ENCODE measurements at places on chromosomes 13 and 19.

DNA sequence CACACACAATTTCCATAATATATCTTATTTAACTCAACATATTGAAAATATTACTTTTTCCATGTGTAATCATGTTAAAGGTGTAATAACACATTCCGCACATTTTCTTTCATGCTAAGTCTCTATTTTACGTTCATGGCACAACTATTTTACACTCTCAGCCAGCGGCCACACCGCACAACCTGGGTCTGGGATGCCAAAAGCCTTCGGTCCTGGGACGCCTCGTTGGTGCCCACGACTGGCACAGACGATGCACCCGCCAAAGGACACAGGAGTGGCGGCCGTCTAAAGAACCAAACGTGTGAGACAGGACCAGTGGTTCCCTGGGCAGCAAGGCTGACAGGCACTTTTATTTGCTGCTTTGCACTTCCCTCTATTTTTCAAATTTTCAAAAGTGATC, 10.0 kb upstream of the PROZ start:
- DNase-seq = peak; percentile 19

- DNase-seq = no peak
These were observed 13.9 kb upstream of the GNA15 start for GRCh38 chr19:3121821-3122511.

DNA sequence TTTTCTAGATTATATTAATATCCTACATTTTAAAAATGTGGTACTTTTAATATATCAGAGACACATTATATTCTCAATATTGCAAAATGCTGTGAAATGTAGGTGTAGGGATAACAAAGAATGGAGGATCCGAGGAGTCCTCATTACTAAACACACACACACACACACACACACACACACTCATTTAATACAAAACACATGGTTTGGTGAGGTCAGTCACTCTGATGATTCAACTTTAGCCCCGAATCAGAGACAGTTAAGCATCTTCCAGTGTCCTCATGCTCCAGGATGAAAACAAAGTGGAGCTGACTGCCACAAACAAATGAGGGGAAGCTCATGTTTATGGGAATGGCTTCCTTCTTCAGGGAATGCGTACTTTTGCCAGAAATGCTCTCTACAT, 147.5 kb downstream of the CYSLTR2 start:
- no peak for DNase-seq

GRCh38 chr19:18468517-18468916, 30.6 kb upstream of the ISYNA1 start:
- no peak for DNase-seq

GRCh38 chr13:87128036-87128435, 543.1 kb upstream of the SLITRK5 start:
- no peak for DNase-seq

DNA sequence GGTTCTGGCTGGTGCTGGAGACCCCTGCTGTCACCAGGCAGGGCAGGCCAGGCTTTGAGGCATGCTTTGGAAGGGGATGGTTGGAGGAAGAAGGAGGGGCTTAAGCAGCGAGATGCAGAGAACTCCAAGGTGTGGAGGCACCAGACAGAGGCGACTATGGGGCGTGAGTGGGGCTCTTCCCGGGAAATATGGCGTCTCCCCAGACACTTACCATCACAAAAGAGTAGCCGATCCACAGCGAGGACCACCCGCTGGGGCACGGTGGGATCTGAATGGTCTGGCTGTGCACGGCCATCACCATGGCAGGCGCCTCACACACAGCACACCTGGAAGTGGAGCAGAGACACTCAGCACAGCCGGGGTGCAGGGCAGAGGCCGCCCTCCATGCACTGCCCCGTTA, 151.9 kb downstream of the COL4A1 start:
- no peak for DNase-seq

DNA sequence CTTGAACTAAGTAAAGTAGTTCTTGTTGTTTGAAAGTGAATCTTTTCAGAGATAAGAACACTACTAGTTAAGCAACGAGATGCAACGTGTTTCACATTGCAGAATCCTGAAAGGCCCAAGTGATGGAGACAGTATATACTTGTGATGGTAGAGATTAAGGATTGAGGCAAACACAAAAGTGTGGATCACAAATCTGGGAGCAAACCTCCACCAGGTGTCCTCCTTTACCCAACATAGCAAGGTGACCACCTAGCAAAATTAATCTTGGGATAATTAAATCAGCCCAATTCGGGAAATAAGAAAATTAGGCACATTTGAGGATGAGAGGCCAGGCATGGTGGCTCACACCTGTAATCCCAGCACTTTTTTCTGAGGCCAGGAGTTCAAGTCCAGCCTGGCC, 563.9 kb downstream of the DACH1 start:
- no peak for DNase-seq

GRCh38 chr13:21287331-21287907, 111.0 kb downstream of the MRPL57 start:
- no peak for DNase-seq

GRCh38 chr13:64778002-64778401, 2452.1 kb downstream of the PCDH9 start:
- DNase-seq = no peak

- no peak for DNase-seq
These were observed 24.3 kb downstream of the GPX4 start for GRCh38 chr19:1128106-1128505.

DNA sequence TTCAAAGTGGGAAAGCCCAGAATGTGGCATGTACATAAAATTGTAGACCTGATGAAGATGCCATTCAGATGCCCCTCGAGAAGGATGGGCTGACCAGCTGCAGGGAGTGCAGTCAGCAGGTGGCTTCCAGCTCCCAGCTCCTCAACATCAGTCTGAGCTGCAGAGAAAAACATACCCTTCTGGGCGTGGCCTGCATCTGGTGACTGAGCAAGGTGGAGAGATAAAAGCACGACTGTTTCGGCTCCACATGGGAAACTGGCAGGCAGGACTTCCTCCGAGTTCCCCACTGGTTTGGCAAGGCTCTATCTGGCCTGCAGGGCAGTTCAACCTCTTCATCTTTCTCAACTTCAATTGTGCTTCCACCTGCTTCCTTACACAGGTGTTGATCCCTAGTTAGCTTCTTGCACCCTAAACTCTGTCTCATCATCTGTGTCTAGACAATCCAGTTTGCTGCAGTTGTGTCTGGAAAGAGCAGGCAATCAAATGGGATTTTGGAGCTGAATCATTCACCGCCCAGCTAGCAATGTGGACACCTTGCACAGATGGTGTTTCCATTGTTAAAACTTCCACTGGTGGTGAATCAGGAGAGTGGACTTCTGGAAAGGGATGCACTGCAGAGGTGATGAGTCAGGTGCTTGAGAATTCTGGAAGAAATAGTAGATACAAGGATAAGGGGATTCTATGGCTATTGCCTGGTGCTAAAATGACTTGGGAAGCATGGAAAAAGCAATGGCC, 56.8 kb downstream of the POLR1D start:
- no peak for DNase-seq

DNA sequence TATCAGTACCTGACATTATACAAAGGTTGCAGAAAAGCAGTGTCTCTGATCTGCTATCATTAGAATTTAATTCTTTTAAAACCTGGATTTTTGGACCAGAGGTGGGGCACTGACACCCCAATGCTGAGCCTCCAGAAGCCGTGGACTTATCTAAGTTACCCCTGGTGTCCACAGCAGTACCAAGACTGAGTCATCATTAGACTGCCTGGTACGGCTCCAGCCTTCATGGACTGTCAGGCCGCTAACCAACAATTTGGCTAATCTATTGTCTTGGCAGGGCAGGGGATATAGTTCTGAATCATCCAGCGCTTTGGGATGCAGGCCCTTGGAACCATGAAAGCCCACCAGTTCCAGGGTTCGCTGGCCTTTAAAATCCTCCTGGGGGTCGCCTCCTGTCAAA, 78.3 kb downstream of the TSHZ3 start:
- no peak for DNase-seq

GRCh38 chr13:65966991-65967451, 1263.1 kb downstream of the PCDH9 start:
- no peak for DNase-seq

DNA sequence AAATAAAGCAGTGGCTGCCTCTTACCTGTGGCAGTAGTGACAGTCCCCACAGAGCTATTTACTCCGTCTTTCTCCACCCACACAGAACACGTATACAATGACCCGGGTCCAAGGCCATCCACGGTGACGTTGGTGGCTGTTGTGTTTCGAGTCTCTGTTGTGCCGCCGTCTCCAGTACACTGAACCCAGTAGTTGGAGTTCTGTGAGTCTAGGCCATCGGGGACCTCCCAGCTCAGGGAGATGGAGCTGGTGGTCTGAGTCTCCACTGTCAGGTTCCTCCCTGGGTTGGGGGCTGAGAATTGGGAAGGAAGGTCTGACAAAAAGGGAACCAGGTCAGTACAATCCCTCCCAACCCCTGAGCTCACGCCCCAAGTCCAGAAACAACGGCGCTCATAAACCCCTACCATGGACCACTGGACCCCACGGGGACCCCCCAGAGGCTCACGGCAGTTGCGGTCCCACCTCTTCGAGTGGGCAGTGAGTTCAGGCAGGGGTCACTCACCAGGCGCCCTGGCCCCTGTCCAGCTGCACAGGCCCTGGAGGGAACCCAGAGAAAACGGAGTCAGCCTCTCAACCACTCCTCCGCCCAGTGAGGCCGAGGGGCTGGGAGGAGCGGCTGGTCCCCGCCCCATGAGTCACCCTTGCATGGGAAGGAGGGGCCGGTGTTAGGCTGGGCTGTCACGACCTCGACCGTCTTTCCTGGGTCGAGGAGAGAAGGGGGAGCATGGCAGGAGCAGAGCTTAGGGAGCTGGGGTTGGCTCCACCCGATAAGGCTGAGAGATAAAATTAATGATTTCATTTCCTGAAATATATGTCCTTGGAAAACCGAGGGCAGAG, 2.4 kb downstream of the PTPRH start:
- peak; percentile 72 for DNase-seq

- no peak for DNase-seq
These were observed 15.6 kb upstream of the ZNF730 start for GRCh38 chr19:23101241-23101640.

DNA sequence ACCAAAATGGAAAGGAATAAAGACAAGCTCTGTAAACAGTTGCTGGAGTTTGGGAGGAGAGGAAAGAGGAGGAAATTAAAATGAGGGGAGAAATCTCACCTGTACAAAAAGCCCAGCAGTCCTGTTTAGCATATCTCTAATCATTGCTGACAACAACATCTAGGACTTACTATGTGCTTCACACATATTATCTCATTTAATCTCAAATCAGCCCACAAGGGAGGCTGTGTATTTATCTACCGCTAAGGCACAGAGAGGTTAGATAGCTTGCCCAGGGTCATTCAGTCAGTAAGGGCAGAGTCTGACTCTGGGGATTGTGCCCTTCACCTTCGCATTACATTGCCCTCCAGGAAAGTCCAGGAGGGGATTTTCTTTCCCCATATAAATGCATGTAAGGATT, 233.3 kb downstream of the DLEU7 start:
- DNase-seq = no peak

DNA sequence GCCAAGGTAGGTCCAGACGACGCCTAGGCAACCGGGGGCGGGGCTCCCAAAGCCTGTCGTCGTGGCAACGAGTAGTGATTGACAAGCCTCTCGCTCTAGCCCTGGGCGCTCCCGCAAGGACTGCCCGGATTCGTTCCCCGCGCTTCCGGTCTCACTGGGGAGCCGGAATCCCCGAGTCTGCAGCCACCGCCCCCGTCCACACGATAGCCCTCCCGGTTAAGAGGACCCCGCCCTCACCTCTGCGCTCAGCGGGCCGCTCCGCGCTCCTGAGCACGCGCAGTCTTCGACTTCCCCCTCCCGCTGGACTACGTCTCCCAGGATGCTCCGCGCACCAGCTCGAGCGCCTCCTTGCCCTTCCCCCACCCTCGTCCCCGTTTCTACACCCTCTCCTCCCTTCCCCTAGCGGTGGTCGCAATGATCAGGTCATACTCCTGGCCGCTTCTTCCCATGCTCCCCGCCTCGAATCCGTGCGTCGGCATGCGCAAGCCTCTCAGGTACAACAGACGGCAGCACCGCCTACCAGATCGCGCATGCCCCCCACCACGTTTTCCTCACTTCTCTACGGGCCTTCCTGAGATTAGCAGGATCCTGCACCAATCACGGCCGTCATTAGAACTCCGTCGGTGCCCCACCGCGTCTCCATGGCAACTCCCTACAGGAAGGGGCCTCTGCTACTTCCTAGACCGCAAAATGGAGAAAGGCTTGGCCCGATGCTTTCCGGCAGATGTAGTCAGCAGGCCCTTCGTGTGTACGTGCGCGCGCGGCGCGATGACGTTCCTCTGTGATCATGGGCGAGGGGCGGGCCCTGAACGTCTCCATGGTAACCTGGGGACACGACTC, at the start of gene MZF1:
TSS of gene MZF1 (minus strand) at position 518 of the 840 bp plus-strand sequence. CDS start 1,946 bp downstream, outside the sequence.
- DNase-seq = peak; percentile 100

- no peak for DNase-seq
These were observed 113.8 kb downstream of the TBC1D4 start for GRCh38 chr13:75368167-75368566.

- no peak for DNase-seq
These were observed 405.3 kb upstream of the GPC6 start for GRCh38 chr13:92821324-92821723.

DNA sequence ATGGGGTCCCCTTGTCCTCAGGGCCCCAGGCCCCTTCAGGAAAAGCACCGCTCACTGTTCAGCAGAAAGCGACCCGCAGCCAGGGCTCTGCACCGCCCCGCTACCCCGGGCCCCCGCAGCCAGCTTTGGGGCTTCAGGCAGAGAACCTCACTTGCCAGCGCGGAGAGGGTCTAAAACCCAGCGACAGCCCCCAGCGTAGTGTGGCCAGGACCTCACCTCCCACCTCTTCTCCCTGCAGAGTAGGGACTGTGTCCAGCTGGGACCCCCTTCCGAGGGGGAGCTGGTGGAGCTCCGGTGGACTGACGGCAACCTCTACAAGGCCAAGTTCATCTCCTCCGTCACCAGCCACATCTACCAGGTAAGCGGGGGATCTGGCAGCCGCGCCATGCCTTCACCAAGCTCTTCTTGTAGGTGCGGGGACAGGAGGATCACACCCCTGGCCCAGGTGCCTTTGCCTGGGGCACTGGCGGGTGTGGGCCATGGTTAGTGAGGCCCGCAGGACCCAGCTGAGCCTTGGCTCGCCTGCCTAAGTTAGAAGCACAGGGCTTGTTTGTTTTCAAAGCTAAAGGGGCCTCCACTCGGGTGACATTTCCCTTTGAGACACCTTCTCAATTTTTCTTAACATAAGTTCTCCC, 175.7 kb downstream of the KDM4B start:
- no peak for DNase-seq

- DNase-seq = no peak
These were observed 27.8 kb downstream of the PIN1 start for GRCh38 chr19:9862938-9863337.

- no peak for DNase-seq
These were observed 446.3 kb downstream of the OLFM4 start for GRCh38 chr13:53474878-53475277.

GRCh38 chr19:324716-325115, 19.9 kb downstream of the MIER2 start:
- no peak for DNase-seq

DNA sequence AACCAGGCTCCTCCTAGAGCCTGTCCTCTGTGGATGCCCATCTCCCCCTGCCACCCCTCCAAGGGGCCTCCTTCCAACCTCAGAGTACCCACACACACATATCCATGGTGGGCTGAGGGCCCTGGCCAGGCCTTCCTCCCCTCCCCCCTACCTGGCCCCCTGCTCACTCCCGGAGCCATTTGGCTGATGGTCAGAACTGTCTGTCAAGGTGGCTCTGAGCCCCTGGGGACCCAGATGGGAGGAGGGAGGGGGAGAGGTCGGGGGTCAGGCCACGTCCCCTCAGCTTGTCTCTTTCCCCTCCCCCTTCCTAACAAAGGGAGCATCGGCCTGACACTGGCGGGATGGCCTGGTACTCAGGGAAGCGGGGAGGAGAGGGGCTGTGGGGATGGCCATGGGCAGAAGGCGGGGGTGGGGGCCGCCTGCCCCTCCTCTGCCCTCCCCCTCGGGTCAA, 18.7 kb upstream of the POU2F2 start:
- no peak for DNase-seq

GRCh38 chr19:2600914-2601870, 101.3 kb downstream of the GNG7 start:
- no peak for DNase-seq
